ENCODE measurements at places on chromosomes 16 and 17.
A peak's percentile ranks its signal among the peaks of the same experiment; 100 is the strongest.

GRCh38 chr17:29210879-29211278 is 30.7 kb upstream of the MYO18A start:
- DNase-seq: no peak

GRCh38 chr17:37781451-37781850 is 36.6 kb upstream of the HNF1B start:
- DNase-seq: no peak

- no peak for DNase-seq
Measured at GRCh38 chr16:19112099-19112407, 1.7 kb upstream of the ITPRIPL2 start.

DNA sequence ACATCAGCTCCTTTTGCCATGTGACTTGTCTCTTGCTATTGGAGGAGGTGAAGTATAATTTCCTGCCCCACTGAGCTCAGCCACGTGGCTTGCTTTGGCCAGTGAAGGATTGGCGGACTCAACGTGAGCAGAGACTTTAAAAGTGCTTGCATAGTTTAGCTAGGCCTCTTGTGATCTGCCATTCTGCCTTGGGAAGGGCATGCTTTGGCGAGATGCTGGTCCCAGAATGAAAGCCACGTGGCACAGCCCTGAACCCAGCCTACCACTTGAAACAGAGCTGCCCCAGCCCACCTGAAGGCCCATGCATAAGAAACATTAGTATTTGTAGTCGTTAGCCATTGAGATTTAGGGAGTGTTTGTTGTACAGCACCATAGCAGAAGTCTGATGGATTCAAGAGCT is 148.2 kb downstream of the TMEM132E start:
- DNase-seq: no peak

- DNase-seq: no peak
Measured at GRCh38 chr16:12320298-12320706, 343.8 kb downstream of the SNX29 start.

- DNase-seq: peak; percentile 74
Measured at GRCh38 chr16:67155295-67156142, 4.2 kb downstream of the TRADD start.

- no peak for DNase-seq
Measured at GRCh38 chr17:51152766-51153209, 571 bp upstream of the NME1 start.

GRCh38 chr16:57001026-57001679 is 11.8 kb downstream of the NLRC5 start:
- no peak for DNase-seq

DNA sequence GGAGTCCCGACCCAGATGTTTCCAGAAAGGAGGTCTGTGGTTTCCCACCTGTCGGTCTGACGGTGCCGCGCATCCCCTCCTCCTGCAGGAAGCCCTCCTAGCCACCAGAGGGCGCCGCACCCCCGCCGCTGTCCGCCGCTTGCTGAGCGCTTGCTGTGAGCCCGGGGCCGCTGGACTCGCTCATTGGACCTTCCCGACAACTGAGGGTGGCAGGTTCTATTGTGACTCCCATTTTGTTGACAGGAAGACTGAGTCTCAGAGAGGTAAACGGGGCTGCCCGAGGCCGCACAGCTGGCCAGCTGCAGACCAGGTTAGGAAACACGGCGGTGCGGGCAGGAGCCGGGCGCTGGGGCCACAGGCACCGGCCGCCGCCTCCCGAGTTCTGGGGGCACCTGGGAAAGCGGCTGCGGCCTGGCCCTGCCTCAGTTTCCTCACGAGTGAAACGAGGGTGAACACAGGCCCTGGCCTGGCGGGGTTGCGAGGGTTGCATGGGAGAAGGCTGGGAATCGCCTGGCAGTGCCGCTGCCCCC is 191.1 kb upstream of the CIBAR2 start:
- peak; percentile 68 for DNase-seq

All from RWPE1 (cell line).